Testis (tissue), 5 donors: ENCODE measurements at places on chromosomes 11 and 22.

DNA sequence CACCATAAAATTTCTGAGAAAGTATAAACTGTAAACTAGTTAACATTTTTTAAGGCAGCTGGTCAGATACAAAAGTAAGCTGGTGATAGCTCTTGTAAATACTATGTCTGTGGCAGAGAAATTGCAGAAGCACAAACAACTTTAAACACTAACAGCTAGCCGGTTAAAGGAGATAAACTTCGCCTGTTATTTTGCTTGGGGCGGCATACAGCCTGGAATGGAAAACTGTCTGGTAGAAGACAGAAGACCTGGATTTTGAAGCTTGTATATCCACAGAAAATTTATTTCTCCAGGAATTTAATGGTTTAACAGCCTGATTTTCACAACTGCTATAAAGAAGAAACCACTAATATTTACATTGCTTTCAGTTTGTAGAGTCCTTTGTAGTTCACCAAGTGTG, 65.3 kb upstream of the FIBIN start:
- no peaks in the 10 kb centered on the region for H3K4me1 ChIP-seq
- H3K4me3 ChIP-seq, result no peak overlapping the region
- H3K36me3 ChIP-seq, result no peaks in the 10 kb centered on the region
- no peak for DNase-seq
- no peak overlapping the region for H3K27ac ChIP-seq
- no peaks in the 10 kb centered on the region for H3K27me3 ChIP-seq

GRCh38 chr11:78539506-78539905, 35.2 kb downstream of the NARS2 start:
- no peak for DNase-seq
- no peaks in the 10 kb centered on the region for H3K4me1 ChIP-seq
- no peaks in the 10 kb centered on the region for H3K36me3 ChIP-seq
- no peaks in the 10 kb centered on the region for H3K27me3 ChIP-seq

- H3K36me3 ChIP-seq, result no peaks in the 10 kb centered on the region
- DNase-seq, result no peak
- no peaks in the 10 kb centered on the region for H3K4me1 ChIP-seq
- H3K4me3 ChIP-seq, result no peak overlapping the region
- no peak overlapping the region for H3K27ac ChIP-seq
These were observed 6.9 kb downstream of the BDNF start for GRCh38 chr11:27693398-27693797.

GRCh38 chr11:26558190-26558589, 13.9 kb downstream of the MUC15 start:
- no peaks in the 10 kb centered on the region for H3K36me3 ChIP-seq
- no peak overlapping the region for H3K4me3 ChIP-seq
- no peak for DNase-seq
- no peaks in the 10 kb centered on the region for H3K27me3 ChIP-seq
- no peak overlapping the region for H3K27ac ChIP-seq
- H3K4me1 ChIP-seq, result no peaks in the 10 kb centered on the region

DNA sequence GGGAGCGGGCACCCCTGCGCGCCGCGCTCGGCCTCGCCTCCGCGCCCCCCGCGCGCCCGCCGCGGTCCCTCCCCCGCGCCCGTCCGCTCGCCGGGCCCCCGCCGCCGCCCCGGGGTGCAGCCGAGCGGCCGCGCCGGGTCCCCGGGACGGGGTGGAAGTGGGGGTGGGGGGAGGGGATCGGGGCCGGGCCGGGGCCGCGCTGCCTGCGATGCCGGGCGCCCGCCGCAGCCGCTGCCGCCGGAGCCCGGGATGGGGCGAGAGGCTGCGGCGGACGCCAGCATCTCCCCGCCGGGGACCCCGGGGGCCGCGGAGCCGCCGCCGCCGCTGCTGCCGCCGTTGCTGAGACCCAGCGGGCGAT, 365 bp downstream of the MGAT3 start:
- H3K36me3 ChIP-seq, result no peaks in the 10 kb centered on the region
- H3K4me1 ChIP-seq, result peaks cover 31% of the 10 kb centered on the region
- no peak for DNase-seq
- H3K27ac ChIP-seq, result peak overlapping the region; percentile 69

DNA sequence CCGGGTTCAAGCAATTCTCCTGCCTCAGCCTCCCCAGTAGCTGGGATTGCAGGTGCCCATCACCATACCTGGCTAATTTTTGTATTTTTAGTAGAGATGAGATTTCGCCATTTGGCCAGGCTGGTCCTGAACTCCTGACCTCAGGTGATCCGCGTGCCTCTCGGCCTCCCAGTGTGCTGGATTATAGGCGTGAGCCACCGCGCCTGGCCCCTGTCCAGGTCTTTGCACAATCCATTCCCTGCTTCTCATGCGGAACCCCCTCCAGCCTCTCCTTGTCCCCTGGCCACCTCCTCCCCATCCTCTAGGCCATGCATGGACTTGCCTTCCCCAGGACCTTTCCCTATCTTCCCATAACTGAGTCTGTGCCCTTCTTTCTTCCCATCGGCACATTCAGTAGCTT, 8.7 kb downstream of the DPP3 start:
- H3K4me3 ChIP-seq, result no peak overlapping the region
- no peaks in the 10 kb centered on the region for H3K36me3 ChIP-seq
- H3K27me3 ChIP-seq, result no peaks in the 10 kb centered on the region

DNA sequence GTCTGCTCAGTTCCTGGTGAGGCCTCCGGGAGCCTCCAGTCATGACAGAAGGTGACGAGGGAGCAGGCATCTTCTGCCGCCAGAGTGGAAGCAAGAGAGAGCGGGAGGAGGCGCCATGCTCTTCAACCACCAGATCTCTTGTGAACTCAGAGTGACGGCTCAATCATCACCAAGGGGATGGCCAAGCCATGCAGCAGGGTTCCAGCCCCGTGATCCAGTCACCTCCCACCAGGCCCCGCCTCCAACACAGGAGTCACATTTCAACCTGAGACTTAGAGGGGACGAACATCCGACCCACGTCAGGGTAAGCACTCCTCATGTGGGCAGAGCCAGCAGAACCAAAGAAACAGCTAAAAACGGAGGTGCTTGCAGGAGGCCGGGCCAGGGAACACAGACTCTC, 1470.5 kb downstream of the BRD1 start:
- no peak overlapping the region for H3K4me3 ChIP-seq
- H3K27me3 ChIP-seq, result no peaks in the 10 kb centered on the region
- no peak overlapping the region for H3K27ac ChIP-seq
- no peak for DNase-seq
- H3K4me1 ChIP-seq, result no peaks in the 10 kb centered on the region

DNA sequence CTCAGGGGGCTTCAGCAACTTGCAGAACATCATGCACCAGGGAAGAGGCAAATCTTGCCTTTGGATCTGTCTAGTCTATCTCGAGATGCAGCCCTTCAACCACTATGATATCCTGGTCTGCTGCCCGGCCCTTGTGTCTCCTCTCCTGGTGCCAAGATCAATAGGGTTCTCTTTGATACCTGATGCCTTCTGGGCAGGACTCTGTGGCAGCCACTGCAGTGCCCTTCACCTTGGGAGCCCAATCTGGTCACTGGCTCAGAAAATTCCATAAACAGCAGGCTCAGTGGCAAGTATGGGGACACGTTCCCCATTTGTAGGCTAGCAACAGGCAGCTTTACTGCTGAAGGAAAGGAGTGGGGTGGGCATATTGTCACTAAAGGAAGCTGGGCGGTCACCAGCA, 23.4 kb downstream of the SYN3 start:
- no peaks in the 10 kb centered on the region for H3K27me3 ChIP-seq
- DNase-seq, result no peak
- no peak overlapping the region for H3K4me3 ChIP-seq
- H3K4me1 ChIP-seq, result no peaks in the 10 kb centered on the region
- no peak overlapping the region for H3K27ac ChIP-seq

DNA sequence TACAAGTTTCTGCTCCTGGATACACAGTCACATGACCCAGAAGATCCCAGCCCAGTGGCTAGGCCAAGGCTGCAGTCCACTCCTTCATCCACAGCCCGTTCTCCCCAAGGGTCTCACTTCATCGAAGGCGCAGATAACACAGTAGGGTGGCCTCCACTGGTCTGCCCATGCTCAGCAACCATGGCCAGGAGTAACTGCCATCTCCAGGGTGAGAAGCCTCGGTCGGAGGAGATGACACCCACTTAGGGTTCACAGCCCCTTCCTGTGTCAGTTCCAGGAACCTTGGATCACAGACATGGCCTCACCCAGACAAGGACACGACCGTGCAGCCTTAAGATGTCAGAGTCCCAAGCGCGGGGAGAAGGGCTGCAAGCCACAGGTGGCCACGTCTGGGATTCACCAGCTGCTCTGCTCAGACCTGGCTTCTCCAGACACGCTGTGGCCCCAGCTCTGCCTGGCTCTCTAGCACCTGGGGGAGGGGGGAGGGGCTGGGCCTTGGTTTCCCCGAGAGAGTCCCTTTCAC, 2.6 kb downstream of the BET1L start:
- no peak overlapping the region for H3K4me3 ChIP-seq
- peaks cover 16% of the 10 kb centered on the region for H3K4me1 ChIP-seq
- no peaks in the 10 kb centered on the region for H3K27me3 ChIP-seq
- no peaks in the 10 kb centered on the region for H3K36me3 ChIP-seq
- no peak overlapping the region for H3K27ac ChIP-seq

- no peak overlapping the region for H3K27ac ChIP-seq
- DNase-seq, result no peak
- no peaks in the 10 kb centered on the region for H3K36me3 ChIP-seq
- no peak overlapping the region for H3K4me3 ChIP-seq
- peaks cover 12% of the 10 kb centered on the region for H3K4me1 ChIP-seq
- H3K27me3 ChIP-seq, result no peaks in the 10 kb centered on the region
These were observed 4.9 kb downstream of the RIC8A start for GRCh38 chr11:212150-213100.

- H3K27ac ChIP-seq, result peak overlapping the region; percentile 56
- DNase-seq, result peak; percentile 58
- H3K4me1 ChIP-seq, result peaks cover 36% of the 10 kb centered on the region
- no peaks in the 10 kb centered on the region for H3K36me3 ChIP-seq
- H3K4me3 ChIP-seq, result no peak overlapping the region
These were observed 11.7 kb upstream of the SORL1-AS1 start for GRCh38 chr11:121464352-121464946.

GRCh38 chr11:61871158-61871597, 20.2 kb downstream of the FADS3 start:
- H3K4me1 ChIP-seq, result peaks cover 28% of the 10 kb centered on the region
- peak; percentile 86 for DNase-seq
- H3K27me3 ChIP-seq, result no peaks in the 10 kb centered on the region
- no peak overlapping the region for H3K4me3 ChIP-seq
- H3K27ac ChIP-seq, result peak overlapping the region; percentile 80

GRCh38 chr11:113279591-113279990, 34.8 kb upstream of the TTC12 start:
- H3K4me3 ChIP-seq, result no peak overlapping the region
- H3K27ac ChIP-seq, result no peak overlapping the region
- DNase-seq, result no peak
- H3K4me1 ChIP-seq, result no peaks in the 10 kb centered on the region
- H3K36me3 ChIP-seq, result no peaks in the 10 kb centered on the region

DNA sequence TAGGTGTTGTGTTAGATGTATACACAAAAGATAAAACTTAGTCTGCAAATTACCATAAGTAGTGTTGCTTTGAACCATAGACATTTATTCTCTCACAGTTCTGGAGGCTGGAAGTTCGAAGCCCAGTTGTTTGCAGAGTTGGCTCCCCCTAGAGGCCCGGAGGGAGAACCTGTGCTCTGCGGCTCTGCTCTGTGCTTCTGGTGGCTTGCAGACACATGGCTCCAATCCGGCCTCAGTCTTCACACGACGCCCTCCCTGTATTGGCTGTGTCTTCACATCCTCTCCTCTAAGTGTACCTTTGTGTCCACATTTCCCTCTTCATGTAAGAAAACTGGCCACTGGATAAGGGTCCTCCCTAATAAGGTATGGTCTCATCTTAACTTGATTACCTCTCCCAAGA, 128.4 kb downstream of the OPCML start:
- H3K4me3 ChIP-seq, result no peak overlapping the region
- no peak overlapping the region for H3K27ac ChIP-seq
- H3K36me3 ChIP-seq, result no peaks in the 10 kb centered on the region
- H3K4me1 ChIP-seq, result no peaks in the 10 kb centered on the region

DNA sequence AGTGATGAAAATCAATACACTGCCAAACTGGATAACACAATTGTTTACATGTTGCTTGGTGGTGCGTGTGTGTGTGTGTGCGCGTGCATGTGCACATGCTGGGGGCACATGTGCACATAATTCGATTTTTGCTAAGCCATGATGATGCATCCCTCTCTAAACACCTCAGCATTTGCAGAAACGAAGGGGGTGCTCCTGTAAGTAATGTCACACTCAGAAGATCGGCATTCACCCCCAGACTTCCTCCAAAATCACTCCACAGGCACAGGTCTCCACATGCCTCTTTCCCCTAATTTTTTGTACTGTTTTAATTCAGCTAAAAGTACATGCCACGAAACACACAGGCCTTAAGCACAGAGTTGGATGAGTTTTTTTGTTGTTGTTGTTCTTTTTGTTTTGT, 341.5 kb downstream of the SHANK2 start:
- no peak overlapping the region for H3K4me3 ChIP-seq
- no peak for DNase-seq
- H3K27ac ChIP-seq, result no peak overlapping the region
- no peaks in the 10 kb centered on the region for H3K27me3 ChIP-seq

GRCh38 chr11:134349109-134349801, 17.5 kb downstream of the GLB1L2 start:
- no peak for DNase-seq
- no peak overlapping the region for H3K4me3 ChIP-seq
- no peaks in the 10 kb centered on the region for H3K27me3 ChIP-seq
